Bone marrow (tissue), 2 donors: ENCODE measurements at places on chromosomes 16 and 17.

DNA sequence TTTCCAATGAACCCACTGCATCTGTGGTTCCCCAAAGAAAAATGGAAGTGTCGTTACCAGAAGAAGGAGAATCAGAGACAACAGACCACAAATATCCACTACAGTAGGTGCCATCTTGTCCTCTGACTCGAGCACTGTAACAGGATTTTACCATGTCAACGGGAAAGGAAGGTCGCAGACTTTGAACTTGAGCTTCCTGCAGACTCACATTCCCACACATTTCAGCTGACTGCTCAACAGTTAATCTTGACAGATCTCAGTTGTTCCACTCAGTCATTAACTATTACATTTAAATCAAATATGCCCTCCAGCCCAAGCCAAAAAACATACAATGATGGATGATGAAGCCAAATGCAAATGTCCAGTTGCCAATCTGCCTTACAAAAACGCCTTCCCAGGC lies 37.0 kb downstream of the GAS7 start:
- no peak for DNase-seq

- DNase-seq = no peak
Measured at GRCh38 chr17:76972046-76972641, 103.9 kb downstream of the MGAT5B start.

DNA sequence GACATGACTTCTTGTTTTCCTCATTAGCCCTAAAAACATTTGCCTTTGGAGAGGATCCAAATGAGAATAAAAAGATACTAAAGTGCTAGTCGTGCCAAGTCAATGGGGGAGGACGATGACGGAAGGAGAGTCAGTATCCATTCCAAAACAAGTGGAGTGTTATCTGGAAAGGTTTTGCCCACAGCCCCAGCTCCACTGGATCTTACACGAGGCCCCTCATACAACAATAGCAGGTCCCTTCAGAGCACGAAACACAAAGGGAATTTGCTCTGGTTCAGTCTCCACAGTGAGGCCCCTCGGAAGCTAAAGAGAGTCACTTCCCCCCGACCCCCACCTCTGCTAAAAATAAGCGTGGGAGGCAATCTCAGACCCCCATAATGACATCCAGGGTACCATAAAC lies 496.9 kb upstream of the ZFHX3 start:
- no peak for DNase-seq

DNA sequence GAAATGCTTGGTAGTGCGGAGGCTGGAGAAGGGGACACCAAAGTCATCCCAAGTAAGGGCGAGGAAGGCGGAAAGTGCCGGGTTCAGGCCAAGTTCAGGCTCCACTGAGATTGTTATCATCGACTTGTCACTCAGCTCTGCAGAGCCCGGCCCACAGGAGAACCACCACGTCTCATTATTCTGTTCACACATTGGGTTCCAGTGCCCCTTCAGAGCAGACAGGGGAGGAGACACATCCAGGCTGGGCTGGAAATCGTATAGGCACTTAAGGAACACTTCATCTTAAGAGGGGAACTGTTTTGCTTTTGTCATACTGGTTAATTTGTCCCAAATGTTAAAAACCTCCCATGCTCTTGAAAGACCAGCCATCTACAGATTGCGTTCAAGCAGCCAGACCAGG lies 118.3 kb upstream of the ADAMTS18 start:
- DNase-seq = no peak

GRCh38 chr16:28526201-28527099 lies 12.3 kb downstream of the NUPR1 start:
- DNase-seq = no peak

- DNase-seq = no peak
Measured at GRCh38 chr17:34579979-34580684, 750 bp downstream of the TMEM132E start.

DNA sequence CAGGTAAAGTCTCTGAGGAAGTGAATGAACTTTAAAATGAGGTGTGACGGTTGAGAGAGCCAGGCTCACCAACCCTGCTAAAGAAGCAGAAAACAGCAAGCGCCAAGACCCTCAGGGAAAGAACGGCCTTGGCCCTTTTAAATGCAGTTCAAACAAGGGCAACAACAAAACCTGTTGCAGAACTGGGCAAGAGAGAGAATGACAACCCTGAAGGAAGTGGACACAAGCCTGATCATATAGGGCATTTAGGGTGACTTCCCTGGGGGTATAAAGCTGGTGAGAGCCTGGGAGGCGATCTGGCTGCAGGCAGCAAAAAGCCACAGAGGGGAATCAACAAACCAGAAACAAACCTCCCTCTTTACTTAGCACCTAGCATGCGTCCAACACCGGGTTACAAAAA lies 1.0 kb downstream of the CPPED1 start:
- no peak for DNase-seq

GRCh38 chr17:33099252-33099651 lies 107.6 kb downstream of the SPACA3 start:
- DNase-seq = no peak

- DNase-seq = no peak
Measured at GRCh38 chr16:81449241-81449640, 4.6 kb downstream of the CMIP start.

DNA sequence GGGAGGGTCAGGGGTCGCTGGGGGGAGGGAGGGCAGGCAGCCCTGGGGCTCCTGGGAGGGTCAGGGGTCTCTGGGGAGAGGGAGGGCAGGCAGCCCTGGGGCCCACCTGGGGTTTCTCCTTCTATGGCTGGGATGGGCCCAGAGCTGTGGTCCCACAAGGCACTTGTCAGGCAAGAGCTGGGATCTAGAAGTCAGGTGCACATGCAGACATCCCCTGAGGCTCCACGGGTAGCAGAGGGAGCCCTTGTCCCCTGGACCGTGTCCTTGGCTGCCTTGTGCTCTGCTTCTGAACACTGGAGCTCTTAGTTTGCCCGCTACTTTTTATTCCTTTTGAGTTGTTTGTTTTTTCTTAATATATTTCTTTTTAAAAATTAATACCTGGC lies 1.8 kb downstream of the TUBB3 start:
- no peak for DNase-seq

- no peak for DNase-seq
Measured at GRCh38 chr17:42830971-42831370, 2.2 kb upstream of the PSME3 start.

DNA sequence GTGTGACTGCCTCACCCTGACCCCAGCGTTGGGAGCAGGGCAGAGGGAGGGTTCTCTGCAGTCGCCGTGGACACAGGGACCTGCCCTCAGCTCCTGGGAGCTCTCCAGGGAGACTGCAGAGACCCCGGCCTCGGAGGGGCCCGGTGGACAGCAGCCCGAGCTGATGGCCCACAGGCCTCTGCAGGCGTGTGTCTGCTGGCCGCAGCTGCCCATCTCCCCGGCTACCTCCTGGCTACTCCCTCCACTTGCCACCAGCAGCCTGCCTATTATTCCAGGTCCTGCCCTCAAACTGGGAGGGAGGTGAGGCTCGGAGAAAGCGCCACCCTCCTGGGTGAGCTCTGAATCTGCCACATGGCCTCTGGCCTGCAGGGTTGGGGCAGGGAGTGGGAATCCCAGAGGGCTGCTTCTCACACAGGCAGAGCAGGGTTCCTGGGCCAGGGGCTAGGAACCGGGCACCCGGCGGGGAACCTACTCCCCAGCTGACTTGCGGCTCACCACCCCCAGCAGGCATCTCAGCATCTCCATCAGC lies 7.2 kb downstream of the SLC16A5 start:
- no peak for DNase-seq

DNA sequence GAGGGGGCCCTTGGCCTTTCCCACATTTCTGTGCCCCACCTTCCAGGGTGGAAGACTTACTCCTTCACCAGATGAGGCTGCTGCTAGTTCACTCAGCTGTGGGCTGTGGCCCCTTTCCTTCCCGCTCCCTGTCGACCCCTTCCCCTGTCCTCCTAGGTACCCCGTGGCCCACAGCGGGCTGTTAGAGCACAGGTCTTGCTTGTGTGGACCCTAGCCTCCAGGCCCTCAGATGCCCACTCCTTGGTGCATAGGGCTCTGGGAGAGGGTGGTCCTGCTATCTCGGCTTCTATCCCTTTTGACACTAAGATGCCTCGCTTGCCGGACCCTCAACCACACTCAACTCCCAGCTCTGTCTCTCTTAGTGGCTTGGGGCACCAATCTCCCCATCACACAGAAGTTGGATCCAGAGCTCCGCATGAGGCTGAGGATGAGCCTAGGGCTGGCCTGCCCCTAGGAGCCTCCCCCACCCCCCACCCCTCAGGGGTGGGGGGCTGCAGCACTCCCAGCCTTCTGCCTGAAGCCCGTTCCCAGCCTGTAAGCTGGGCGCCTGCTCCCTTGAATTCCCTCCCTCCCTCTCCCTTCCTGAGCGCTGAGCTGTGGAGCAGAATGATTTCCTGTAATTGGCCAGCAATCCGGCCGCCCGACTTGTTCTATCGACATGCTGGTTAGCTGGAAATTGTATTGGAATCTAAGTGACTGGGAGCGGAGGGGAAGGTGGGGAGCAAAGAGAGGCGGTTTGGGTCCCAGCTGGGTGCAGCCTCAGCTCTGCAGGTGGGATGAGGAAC lies 30.9 kb downstream of the DCAKD start:
- no peak for DNase-seq

DNA sequence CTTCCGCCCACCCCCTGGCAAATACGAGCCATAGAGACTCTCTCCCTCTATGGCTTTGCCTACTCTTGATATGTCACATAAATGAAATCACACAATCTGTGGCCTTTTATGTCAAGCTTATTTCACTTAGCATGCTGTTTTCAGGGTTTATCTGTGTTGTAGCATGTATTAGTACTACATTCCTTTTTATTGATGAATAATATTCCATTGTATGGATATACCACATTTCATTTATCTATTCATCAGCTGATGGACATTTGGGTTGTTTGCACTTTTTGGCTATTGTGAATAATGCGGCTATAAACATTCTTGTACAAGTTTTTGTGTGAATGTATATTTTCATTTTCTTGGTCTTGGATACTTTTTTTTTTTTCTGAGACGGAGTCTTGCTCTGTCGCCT lies 37.0 kb upstream of the DHX8 start:
- DNase-seq = no peak

DNA sequence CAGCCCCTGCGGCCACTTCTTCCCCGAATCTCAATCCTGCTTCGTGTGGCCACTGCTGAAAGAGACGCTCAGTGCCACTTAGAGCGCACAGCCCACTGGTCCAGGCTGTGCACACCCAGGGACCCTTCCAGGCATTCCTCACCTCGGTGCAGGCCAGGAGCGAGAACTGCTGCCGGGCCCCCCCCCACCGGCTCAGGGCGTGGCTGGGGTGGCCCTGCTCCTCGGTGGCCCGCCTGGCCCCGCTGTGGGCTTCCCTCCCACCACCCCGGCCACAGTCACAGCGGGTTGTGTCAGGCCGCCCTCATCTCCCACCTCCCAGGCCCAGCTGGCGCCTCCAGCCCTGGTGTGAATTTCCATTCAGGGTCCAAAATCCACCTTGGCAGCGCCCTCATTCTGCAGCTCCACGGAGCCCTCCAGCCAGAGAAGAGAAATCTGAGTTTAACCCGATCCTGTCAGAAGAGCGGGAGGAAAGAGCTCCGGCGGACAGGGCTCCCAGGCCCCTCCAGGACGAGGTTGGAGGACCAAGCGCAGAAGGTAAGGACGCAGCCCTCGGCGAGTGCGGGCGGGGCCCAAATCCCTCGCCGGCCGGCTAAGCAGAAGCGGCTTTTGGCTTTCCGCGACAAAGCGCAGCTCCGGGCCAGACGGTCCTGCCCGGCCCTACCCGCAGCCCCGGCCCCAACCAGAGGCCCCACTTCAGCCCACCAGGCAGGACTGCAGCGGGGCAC lies 12.0 kb downstream of the TBC1D16 start:
- DNase-seq = no peak

DNA sequence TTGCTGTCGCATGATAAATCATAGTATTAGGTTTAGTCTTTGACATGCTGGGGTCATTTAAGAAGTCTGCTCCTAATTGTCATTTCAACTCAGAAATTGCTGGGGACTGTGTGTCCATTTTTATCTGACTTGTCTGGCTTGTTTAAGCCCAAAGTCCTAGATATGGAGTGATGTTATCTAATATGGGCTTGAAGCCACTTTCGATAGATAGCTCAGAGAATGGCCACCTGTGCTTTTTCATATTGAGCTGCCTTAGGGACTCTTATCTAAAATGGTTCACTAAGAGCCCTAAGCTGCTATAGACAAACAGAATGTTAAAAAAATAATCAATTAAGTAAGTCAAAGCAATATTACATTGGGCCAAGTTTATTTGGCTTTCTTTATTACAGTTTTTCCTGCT lies 81.6 kb upstream of the CNTNAP4 start:
- DNase-seq = no peak

GRCh38 chr17:12605222-12605621 lies 60.5 kb upstream of the MYOCD start:
- no peak for DNase-seq

DNA sequence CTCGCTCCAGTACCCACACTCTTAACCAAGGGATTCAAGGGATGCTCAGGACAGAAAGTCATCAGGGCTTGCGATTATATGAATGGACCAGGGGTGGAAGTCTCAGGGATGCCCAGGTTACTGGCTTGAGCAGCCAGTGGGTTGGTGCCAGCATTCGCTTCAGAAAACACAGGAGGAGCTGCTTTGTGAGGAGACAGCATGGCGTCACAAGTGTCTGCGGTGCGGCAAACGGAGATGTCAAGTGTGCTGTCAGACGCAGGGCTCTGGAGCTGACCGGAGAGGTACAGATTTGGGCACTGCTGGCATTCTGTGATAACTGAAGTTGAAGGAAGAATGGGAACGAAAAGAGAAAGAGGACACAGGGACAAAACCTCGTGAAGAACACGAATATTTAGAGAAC lies 4.1 kb downstream of the MARCHF10 start:
- no peak for DNase-seq

- no peak for DNase-seq
Measured at GRCh38 chr16:68022278-68022727, 729 bp downstream of the DDX28 start.

- DNase-seq = no peak
Measured at GRCh38 chr16:79026117-79026516, 574.4 kb downstream of the MAF start.

- no peak for DNase-seq
Measured at GRCh38 chr17:21018894-21019293, 23.9 kb downstream of the USP22 start.

- DNase-seq = no peak
Measured at GRCh38 chr16:9934723-9935508, 247.3 kb downstream of the GRIN2A start.

GRCh38 chr17:45722161-45722560 lies 62.0 kb upstream of the CRHR1 start:
- DNase-seq = no peak
